ENCODE measurements at places on chromosomes 5 and 9.

GRCh38 chr9:134233022-134233421 lies 68.7 kb upstream of the RNU6ATAC start:
- DNase-seq, result no peak

- no peak for DNase-seq
Observed at GRCh38 chr9:7507566-7508270, 291.9 kb downstream of the DMAC1 start.

DNA sequence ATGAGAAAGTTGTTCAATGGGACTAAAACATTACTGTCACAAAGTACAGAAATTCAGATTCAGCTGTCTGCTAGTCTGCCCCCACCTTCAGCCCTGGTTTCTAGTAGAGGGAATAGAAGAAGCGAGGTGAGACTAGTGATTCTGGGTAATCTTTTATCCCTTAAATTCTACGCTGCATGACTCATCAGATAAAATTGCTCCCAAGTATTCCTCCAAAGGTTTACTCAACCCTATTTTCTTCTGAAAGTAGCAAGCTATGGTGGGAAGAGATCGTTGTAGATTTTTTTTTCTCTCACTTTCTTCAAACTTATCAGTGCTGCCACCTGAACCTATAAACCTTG lies 318.9 kb upstream of the RIOK2 start:
- no peak for DNase-seq

DNA sequence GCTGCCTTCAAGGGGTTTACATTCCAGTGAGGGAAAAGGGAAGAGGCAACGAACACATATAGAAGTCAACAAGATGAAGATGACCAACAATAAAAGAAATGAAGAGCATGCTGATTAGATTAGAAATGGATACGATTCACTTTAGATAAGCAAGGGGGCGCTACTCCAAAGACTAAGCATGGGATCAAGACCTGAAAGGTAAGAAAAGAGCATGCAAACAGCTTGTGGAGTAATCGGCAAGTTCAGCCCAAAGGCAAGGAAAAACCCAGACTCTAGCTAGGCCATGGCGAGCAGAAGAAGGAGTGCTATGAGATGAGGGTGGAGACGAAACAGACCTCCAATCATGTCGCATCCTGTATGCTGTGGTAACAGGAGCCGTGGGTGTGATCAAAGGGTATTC lies 124.4 kb downstream of the FANCC start:
- DNase-seq, result no peak

GRCh38 chr5:38424148-38425060 lies 132.0 kb downstream of the LIFR start:
- no peak for DNase-seq

DNA sequence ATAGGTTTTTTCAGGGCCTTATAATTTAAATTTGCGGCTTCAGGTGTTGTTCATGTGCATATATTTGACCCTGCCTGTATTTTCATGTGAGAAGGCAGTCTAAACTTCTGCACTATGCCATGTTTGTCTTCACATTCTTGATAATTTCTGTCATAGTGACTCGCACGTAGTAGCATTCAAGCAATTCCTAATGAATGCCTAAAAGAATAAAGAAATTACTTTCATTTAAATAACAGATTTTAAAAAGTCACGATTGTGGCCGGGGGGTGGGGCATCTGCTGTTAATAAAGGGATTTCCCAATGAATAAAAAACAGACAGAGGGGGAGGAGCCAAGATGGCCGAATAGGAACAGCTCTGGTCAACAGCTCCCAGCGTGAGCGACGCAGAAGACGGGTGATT lies 318.0 kb downstream of the ADAMTS6 start:
- no peak for DNase-seq

DNA sequence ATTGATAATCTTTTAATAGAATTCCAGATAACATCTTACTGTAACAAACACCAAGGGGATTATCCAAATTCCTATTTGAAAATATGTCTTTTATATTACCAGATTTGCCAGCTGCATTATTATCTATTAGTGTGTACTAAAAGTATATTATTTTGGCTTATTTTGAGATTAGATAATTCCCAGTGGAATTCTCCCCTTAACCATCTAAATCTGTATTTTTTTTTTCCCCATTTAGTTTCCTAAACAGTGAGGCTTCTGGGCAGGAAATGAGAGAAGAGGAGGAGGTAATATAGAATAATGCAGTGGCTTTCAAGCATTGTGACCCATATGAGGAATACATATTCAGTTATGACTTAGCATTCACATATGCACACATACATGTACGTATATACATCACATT lies 53.5 kb upstream of the ABL1 start:
- no peak for DNase-seq

DNA sequence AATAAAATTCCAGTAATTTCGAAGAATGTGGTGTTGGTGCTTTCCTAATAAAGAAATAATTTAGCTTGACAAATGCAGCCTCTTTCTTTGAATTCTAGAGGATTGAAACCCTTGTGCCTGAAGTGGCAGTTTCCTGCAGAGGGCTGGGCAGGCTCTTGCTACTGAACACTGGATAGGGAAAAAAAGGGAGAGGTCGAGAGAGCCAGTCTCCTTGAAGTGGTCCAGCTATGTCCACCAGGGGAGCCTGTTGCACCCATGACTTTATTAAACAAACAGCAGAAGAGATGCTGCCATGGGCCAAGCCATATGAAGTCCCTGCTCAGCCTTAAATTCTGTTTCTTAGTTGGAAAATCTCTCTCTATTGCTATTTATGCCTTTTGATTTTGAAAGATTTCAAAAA lies 178.4 kb downstream of the SMARCA2 start:
- no peak for DNase-seq

DNA sequence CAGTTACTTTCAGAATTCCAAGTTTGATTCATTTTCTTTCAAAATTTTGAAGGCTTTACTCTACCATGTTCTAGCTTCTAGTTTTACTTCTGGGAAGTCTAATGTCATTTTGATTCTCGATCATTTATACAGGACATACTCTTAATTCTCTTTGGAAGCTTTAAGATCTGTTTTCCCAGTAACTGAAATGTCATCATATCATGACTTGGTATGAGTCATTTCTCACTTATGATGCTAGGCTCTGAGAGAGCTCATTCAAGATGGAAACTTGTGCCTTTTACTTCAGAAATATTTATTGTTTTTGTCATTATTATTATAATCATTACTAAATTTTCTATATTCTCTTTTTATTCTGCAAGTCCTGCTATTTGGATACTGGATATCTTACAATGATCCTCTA lies 222.3 kb downstream of the PARP8 start:
- DNase-seq, result no peak

DNA sequence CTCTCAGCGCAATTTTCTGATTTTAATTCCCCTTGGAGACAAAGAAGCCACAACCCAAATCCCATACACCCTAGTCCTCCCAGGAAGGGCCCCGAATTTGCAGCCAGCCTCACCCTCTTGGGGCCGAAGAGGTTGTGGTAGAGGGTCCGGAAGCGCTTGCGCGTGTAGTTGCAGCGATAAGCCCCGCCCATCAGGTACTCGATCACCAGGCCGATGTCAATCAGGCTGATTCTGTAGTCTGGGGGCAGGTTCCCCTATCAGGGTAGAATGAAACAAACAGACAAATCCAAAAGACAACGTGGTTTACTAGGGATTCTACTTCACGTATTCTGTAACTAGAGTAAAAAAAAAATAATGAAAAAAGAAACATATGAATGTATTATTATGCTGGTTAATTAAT lies 210.6 kb upstream of the KLF9 start:
- DNase-seq, result no peak

DNA sequence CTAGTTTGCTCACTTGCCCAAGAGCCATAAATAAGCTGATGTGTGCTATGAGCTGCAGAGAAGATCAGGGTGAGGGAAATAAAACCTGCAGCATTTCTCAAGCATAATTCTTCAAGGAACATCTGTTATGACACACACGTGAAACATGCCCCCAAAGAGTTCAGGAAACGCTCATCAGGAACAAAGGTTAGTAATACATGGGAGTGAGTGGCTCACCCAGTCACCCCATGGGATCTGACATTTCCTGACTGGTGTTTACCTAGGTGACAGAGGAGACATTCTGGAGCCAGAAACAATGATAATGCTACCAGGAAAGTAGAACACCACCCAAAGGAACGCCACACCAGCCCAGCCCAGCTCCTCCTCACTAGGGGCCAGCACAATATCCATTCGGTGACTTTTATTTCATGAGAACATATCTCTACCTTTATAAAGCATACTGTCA lies 66.0 kb downstream of the FRMD3 start:
- no peak for DNase-seq

DNA sequence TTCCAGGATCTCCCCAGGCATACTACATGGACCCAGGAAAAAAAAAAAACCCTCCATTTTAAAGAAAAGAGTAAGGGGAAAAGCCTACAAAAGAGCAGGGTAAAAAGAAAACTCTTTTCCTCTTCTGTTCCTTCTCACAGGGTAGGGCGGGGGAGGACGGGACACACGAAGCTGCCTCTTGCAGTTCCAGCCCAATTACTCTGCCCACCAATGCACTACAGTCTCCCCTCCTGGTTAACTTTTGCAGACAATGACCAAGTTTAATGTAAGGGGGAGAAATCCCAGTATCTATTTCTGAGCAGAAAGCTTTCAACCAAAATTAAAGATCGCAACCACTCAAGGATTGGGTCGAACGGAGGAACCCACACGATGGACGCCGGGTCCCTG lies 1.3 kb downstream of the BRD3 start:
- DNase-seq, result no peak

DNA sequence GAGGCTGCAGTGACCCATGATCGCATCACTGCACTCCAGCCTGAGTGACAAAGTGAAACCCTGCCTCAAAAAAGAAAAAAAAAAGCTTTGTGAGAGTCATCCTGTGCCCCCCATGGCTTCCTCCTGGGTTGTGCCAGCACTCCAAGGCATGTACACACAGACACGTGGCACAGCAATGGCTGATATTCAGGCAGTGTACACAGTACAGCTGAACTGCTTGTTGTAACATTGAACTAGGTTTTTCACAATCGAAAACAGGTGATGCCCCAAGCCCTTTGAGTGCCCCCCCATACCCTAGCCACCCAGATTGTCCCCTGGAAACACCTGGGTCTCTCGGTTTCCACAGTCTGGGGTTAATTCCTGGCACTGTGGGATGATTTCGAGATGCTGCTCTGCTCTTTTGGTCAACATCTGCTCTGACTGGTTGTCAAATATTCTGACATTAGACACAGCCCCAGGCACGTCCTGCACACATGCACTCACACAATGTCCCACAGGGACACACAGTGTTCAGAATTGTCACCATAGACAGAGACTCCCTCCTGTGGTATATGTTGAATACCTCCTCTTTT lies 9.2 kb downstream of the SPINK4 start:
- peak; percentile 58 for DNase-seq

DNA sequence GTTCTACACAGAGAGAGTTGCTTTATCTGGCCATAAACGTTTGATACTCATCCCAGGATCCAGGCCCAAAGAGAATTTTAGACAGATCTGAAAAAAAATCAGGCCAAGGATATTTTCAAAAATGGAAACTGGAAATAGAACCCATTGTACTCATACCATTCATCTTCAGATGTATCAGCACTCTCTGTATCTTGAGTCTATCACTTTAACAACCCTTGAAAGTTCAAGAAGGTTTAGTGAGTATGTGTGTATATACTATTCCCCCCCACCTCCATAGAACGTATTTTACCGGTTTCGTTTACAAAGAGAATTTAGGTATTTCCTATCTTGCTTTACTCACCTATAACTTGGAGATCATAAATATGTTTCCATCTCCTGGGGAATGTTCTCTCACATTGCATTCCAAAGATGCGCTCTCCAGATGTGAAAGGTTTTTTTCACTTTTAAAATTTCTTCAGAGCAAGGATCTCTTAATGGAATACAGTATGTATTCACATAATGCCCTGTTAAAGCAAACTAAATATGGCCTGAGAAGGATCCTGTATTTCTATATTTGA lies 105.5 kb upstream of the TUT7 start:
- no peak for DNase-seq

- no peak for DNase-seq
Observed at GRCh38 chr5:104372376-104372775, 809.8 kb upstream of the NUDT12 start.

- DNase-seq, result peak; percentile 90
Observed at GRCh38 chr9:109907400-109907799, 127.4 kb downstream of the PALM2AKAP2 start.

DNA sequence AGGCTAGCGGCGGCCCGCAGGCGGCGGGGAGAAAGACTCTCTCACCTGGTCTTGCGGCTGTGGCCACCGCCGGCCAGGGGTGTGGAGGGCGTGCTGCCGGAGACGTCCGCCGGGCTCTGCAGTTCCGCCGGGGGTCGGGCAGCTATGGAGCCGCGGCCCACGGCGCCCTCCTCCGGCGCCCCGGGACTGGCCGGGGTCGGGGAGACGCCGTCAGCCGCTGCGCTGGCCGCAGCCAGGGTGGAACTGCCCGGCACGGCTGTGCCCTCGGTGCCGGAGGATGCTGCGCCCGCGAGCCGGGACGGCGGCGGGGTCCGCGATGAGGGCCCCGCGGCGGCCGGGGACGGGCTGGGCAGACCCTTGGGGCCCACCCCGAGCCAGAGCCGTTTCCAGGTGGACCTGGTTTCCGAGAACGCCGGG lies 253 bp downstream of the SLC12A2 start:
- no peak for DNase-seq

DNA sequence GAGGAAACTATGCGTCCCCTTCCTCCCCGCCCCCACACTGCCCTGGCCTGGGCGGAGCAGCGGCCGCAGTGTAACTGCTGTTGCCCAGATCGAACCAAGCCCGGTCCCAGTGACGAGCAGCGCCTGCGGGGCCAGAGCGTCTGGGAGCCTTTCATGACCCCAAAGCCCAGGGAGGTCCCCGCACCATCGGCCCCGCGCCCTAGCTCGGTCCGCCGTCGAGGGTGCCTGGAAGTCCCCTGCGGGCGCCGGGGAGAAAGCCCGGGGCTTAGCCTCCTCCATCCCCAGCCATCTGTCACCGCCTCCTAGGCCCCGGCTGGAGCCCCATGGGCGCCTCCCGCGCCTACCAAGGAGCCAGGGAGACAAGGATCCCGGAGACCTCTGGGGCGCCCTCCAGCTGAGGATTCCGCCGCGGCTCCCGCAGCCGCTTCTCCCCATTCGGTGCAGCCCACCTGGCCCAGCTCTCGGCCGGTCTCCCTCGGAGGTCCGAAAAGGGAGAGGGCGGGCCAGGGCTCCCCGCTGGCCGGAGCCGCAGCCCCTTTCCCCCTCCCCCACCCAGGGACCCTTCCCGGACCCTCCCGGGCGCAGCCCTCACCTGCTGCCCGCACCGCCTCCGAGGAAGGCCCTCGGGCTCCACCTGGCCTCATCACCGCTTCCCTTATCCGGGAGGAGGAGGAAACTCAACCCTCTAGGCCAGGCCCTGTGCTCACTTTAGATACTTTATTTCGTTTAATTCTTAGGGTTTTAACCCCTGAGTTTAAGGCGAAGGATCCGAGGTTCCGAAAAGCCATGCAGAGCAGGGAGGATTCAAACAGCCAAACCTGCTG lies 45.6 kb downstream of the APTX start:
- no peak for DNase-seq

DNA sequence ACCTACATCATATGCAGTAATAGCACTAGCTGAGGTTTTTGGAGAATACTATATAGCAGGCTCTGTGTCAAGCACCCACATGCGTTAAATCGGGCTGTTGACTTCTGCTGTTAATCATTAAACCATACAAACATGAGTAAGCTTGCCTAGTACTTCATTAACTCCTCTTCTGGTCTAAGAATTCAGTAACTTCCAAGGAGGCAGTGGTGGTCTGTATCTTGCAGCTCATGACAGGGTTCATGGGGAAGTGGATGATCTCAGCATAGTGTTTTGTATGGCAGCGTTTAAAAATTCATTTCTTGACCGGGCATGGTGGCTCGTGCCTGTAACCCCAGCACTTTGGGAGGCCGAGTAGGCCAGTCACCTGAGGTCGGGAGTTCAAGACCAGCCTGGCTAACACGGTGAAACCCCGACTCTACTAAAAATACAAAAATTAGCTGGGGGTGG lies at the start of gene HAVCR1:
HAVCR1 (minus strand) TSS at position 24 of the 447 bp plus-strand sequence. CDS start 1,173 bp downstream, outside the sequence.
- no peak for DNase-seq

All from GM12865 (cell line).